ENCODE measurements at places on chromosomes 1 and 21.
A peak's percentile ranks its signal among the peaks of the same experiment; 100 is the strongest.

- DNase-seq: no peak
Observed at GRCh38 chr1:169563650-169564049, 22.6 kb downstream of the F5 start.

- peak; percentile 41 for DNase-seq
Observed at GRCh38 chr1:233598891-233599541, 14.9 kb upstream of the KCNK1 start.

DNA sequence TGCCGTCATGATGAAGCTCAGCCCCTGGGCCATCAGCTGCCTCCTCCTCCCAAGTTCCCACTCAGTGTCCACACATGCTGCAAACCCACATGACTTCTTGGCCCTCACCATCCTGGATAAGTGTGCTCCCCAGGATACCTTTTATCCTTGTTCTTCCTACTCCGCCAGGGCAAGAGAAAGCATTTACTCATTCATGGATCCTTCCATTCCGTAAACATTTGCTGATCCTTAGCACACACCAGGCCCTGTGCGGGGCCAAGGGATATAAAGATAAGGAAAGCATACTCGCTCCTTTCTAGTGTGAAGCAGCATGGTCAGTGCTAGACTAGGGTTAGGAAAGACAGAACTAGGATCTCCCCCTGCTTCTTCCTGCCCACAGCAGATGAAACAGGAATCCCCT, 122.1 kb upstream of the HMGB4 start:
- DNase-seq: no peak

DNA sequence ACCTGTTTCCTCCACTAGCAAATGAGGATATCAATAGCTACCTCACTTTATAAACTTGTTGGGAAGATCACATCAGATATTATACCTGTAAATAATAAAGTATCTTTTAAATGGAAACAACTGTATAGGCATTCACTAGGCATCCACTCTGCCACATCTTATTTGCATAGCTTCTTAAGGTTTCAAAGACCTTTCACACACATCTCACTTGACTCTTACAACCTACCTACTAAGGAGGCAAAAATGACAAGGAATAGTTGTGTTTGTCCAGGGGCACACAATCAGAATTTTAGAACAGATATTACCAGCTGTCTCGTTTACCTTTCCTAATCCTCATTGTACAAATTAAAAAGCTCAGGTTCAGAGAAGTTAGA, 51.5 kb downstream of the VANGL2 start:
- no peak for DNase-seq

DNA sequence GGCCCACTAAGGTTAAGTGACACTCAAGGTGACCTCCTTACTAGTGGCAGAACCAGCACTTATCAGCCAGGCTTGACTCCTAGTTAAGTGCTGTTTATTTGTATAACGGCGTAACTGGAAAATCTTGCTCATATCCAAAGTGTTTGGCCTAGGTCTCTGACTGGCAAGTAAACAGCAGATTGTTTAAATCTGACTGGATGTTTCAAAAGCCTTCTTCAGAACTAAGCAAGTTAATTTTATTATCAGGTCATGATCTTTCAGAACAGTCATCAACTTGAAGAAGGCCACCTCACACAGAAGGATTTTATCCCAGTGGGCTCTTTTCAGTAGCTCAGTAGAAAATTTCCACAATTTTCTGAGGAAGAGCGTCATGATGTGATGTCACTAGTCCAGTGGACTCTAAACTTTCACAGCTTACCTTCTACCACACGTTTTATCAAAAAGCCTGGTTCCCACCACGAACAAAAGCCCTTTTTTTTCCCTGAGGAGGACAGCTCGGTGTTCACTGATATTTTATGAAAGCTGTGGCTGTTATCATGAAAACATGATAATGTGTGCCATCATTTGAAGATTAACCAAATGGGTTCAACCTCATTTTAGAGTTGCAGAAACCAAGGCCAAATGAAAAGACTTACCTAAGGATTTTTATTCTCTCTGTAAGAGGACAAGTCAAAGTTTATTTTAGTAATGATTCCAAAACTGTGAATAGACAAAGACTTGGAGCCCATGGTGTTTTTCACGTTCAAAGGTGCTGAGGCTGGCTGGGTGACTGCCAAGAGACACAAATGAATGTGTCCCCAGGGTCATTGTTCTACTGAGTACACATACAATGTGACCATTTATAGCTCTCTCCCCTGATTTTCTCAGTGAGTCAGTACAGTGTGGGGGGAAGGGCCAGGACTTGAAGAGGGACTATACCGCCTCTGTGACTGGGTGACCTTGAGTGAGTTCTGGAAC, 9.1 kb downstream of the SGIP1 start:
- no peak for DNase-seq

GRCh38 chr1:228500901-228501871, 14.0 kb downstream of the RNF187 start:
- peak; percentile 93 for DNase-seq

DNA sequence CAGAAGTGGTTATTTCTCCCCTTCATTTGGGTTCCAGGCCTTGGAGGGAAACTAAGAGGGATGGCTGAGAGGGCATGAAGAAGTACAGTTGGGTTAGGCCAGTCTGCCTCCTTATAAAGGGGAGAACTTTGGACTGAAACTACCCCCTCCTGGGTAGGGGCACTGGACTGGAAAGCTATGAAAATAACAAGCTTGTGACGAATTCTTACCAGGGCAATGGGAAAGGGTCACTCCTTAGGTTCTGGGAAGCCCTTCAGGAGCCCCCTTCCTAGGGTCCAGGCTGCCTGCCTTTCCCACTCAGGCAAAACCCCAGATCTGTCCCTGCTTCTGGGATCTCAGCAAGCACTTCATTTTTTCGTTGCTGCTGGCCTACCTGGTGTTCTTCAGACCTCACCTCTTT, 9.8 kb upstream of the P3R3URF start:
- no peak for DNase-seq

DNA sequence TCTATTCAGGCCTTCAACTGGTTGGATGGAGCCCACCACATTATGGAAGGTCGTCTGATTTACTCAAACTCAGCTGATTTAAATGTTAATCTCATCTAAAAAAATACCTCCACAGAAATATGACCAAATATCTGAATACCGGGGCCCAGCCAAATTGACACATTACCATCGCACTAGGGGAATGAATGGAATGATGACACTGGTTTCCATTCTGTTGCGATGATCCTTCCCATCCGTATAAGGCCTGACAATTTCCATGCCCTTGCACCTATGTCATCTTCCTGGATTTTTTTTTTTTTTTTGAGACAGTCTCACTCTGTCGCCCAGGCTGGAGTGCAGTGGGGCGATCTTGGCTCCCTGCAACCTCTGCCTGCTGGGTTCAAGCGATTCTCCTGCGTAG, 397.5 kb downstream of the KIF26B start:
- no peak for DNase-seq

- DNase-seq: no peak
Observed at GRCh38 chr1:228304766-228305395, 97.0 kb downstream of the OBSCN start.

DNA sequence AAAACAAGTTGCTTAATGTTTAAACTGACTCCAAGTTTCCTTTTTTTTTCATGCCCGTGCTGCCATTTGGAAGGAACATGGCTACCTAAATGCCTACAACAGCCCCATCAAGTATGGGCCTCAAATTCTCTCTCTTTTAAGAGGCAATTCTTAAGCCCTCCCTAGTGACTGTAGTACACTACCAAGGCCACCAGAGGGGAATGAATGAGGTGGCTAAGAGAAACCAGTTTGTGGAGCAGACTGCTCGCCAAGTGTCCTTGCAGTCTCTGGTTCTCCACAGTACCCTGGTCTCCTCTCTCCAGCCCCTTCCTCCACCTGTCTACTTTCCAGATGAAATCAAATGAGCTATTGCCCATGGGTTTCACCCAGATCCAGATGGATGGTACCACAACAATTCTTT, 1809.6 kb downstream of the BRINP3 start:
- DNase-seq: no peak

DNA sequence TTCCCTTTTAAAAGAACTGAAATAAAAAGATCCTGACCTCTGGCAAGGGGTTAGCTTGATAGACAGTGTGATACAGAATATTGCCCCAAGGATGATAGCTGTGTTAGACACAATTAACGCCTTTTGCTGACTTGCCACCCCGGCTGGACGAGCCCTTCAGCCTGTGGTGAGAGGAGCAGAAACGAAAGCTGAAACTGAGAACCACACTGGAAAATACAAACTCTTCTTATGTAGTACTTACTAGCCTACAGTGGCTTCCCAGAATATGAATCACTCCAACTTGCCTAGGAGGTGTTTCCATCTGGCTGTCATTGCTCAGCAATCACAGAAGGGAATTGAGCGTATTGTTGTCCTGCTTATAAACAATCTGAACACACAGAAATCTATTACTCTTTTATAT, 22.9 kb downstream of the SAMSN1 start:
- DNase-seq: peak; percentile 62

- DNase-seq: no peak
Observed at GRCh38 chr1:173052681-173053196, 2.0 kb upstream of the TNFSF18 start.

- DNase-seq: no peak
Observed at GRCh38 chr21:43578677-43579303, 80.5 kb downstream of the HSF2BP start.

DNA sequence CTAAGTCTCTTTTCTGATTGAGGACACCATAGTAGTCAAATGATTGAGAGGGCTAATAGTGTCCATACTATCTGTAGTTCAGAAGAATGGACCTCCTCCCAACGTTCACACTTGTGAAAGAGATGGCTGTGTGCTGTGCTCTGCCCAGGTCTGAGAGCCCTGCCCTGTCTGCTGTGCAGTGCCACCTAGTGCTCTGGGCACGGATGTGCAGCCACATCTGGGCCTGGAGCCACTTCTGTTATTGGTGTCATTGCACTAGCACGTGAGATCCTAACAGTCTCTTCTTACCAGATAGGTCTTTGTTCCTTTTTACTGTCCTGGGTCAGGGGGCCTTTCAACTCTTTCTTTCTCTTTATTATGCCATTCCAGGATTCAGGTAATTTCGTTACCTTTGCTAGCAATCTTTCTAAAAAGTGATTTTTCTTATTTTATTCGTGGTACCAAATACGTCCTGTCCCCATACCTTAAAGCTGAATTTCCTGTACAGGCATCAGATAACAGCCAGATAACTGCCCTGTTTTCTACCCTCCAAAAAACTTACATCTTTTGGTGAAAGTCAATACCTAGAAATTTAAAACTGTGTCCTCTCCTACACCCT, 21.7 kb downstream of the INTS3 start:
- DNase-seq: peak; percentile 82

- DNase-seq: no peak
Observed at GRCh38 chr1:246677842-246678241, 46.4 kb upstream of the SCCPDH start.

- DNase-seq: no peak
Observed at GRCh38 chr1:114803001-114803400, 22.5 kb upstream of the SIKE1 start.

GRCh38 chr1:47627471-47628370, 189.9 kb downstream of the FOXD2 start:
- no peak for DNase-seq

DNA sequence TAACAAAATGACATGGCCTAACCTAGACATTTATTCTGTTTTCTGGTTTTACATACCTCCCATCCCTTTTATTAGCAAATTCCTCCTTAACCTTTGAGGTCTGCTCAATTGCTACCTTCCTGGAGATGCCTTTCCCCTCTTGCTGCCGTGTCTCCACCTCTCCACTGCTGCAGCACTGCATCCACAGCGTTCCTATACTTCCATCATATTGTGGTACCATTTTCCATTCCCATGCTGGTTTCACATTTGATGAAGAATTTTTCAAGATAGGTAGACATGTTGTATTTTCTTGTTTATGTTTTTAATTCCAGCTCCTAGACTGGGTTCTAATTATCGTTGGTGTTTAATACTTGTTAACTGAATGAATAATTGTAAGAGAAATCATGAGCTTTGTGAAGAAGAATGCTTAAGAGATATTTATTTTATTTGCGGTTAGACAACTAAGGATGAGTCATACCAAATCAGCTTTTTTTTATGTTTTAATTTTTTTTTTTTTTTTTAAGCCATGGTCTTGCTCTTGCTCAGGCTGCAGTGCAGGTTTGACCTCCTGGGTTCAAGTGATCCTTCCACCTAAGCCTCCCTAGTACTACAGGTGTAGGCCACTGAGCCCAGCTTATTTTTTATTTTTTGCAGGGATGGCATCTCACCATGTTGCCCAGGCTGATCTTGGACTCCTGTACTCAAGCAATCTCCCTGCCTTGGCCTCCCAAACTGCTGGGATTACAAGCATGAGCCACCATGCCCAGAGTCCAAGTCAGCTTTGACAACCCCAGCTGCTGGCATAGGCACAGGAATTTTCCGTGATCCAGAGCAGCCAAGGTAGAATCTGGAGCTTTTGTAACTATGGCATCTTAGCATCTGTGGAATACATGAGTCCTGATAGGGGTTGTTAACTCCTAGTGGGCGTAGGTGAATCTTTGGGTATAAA, 44.0 kb downstream of the ATP6V1G3 start:
- DNase-seq: no peak

DNA sequence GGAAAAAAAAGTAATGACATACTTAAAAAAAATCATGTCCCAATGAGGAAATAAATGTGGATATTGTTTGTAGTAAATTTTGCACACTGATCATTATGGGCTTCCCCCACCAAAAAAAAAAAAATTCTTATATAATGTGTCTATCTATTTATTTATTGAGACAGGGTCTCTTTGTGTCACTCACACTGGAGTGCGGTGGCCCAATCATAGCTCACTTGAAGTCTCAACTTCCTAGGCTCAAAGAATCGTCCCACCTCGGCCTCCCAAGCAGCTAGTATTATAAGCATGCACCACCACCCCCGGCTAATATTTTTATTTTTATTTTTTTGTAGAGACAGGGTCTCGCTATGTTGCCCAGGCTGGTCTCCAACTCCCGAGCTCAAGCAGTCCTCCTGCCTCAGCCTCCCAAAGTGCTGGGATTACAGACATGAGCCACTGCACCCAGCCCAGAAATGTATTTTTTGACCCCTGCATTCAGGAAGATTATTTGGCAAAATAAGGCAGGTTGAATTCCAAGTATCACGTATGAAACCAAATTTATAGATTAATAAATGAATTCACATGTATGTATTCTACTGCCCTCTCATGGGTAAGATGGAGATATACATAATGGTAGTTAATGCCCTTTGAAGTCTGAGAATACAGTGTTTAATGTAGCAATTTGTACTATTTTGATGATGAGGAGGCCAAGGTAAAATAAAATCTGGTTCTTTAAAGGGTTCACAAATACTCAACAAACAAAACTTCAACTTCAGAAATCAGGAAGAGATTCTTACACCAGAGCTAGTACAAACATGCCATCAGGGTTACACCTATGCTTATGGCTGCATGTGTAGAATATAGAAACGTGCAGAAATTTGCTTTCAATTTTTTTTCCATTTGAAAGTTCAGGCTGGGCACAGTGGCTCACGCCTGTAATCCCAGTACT, 1.4 kb upstream of the DENND2C start:
- no peak for DNase-seq

Data from stimulated activated CD4-positive, alpha-beta T cell treated with anti-CD3 and anti-CD28 coated beads, Interleukin-4, amount 100 ng/mL, for 24 hours (primary cell).